ENCODE measurements at places on chromosomes 6 and 20.
A peak's percentile ranks its signal among the peaks of the same experiment; 100 is the strongest.

GRCh38 chr6:85402922-85403321, 47.0 kb upstream of the NT5E start:
- no peak for DNase-seq

DNA sequence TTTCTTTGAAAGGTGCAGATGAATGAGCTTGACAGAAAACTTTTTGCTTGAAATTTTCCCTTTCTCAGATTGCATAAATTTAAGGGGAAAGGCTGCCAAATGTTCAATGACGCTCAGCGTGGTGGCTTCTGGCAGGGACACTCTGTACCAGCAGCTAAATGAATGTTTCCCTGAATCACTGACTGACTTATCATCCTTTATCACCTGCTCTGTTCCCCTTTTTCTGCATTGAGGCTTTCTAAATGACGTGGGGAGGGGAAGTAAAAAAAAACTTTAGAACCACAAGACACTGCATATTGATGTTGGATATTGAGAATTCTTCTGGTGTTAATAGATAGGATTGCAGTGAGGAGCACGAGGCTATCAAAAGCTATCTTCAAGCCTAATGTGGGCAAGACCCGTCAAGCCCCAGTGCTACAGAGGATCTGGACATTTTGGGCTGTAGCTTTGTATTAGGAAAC, 46.9 kb upstream of the ENPP5 start:
- no peak for DNase-seq

GRCh38 chr6:51468704-51469103, 618.7 kb downstream of the PKHD1 start:
- DNase-seq = no peak

GRCh38 chr6:119147101-119148053, 68.9 kb upstream of the FAM184A start:
- peak; percentile 28 for DNase-seq

DNA sequence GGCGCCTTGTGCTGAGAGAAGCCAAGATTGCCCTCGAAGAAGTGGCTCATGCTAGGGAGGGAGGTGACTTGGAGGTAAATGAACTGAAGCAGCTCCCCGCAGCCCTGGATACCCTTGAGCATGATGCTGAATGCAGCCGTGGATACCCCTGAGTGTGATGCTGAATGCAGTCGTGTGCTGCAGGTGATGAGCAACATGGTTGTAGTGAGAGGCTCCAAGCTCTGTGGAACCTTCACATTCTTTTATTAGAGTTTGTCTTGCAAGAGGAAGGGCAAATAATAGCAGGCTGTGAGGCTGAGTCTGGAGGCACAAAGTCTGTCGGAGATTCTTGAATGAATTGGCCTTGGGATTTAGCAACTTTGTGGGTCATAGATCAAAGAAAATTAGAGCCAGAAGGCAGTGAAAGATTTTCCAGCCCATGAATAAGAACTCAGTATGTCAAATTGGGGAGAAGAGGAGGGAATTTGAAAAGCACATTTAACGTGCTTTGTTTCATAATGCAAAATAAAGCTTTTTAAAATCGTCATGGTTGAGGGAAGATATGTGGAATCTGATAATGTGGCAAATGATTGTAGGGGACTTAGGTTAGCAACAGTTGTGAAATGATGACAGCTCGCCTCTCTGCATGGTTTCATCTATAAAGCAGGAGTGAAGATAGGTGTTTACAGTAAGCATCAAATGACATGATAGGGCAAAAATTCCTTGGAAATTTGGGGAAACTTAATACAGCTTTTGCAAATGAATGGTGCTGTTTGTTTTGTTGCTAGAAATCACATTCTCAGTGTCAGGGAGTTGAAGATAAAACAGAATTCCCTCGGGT, 120.1 kb upstream of the TIAM2 start:
- DNase-seq = no peak

GRCh38 chr6:52155791-52156576, 30.2 kb upstream of the IL17A start:
- DNase-seq = no peak

DNA sequence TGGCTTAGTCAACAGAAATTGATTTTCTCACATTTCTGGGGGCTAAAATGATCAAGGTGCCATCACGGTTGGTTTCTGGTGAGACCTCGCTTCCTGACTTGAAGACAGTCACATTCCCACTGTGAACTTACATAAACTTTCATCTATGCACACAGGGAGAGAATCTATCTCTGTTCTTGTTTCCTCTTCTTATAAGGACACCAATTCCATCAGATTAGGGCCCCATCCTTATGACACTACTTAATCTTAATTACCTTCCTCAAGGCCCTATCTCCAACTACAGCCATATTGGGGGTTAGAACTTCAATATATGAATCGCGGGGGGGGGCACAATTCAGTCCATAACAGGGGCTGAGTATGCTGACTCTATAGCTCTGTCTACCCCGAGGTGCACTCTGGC, 10.6 kb upstream of the SCGN start:
- DNase-seq = no peak

DNA sequence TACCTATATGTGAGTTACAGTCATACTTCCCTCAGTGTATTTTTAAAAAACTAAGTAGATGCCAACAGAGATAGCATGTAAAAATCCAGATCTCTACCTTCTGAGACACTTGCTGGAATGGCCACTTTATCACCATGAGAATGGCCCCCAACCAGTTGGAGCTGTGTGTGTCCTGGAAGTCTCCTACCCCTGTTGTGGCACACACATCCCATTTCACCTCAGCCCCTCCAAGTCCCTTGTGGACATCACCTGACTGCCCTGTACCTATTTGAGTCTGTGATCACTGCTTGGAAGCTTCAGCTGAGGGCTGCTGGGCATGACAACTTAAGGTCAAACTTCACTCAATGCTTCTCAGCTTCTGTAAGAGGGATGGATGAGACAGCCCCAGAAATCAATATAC, 24.1 kb downstream of the MOCS1 start:
- no peak for DNase-seq

- DNase-seq = no peak
These were observed 80.2 kb downstream of the LRRC1 start for GRCh38 chr6:53874964-53875363.

DNA sequence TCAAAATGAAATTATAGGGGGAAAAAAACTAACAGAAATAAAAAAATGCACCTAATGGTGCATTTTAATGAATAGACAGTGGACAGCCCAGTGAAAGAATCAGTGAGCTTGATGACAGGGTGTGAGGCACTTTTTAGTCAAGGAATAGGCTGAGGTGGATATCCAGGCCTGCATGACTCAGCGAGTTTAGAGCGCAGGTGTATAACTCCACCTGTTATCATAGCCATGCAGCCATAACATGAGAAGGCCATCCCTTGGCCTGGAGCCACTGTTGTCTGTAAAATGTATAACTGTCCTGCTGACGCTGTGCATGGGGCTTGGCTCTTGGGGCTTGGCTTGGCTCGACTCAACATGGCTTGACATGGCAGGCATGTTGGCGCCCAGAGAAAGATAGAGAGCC, 331.5 kb upstream of the NOX3 start:
- DNase-seq = no peak

- DNase-seq = no peak
These were observed 30.9 kb upstream of the RAB23 start for GRCh38 chr6:57252975-57253374.

DNA sequence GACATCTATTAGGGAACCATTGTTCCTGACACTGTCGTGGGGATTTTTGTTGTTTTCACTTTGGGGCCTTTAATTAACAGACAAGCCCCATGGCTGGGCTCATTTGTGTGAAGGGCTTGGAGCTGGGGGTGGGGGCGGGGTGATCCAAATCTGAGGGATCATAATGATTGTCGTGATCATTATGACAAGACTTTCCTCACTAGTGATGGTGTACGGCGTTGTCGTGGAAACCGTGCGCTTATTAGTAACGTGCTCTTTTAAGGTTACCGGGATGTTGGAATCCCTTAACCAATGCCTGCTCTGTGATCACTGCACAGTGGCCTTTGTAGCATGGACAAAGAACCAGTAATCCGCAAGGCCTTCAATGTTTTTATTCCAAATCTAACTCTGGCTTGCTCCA, 18.6 kb downstream of the PDYN start:
- no peak for DNase-seq

DNA sequence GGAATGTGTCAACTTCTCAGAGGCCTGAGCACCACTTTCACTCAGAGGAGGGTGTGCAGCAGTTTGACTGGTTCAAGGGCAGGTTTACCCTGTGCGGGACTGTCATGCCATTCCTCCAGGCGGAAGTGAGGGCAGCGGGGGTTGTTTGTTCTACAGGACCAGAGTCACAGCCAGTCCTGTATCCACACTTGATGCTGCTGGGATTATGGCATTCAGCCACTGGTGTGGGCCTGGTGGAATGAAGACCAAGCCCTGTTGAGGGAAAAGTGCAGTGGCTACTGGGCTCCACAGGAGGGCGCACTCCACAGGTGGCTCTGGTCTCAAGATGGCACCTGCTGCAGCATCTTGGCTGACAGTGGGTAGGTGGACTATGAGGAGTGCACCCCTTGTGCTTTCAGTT, 14.8 kb downstream of the SEMG2 start:
- DNase-seq = no peak

- no peak for DNase-seq
These were observed 40.1 kb upstream of the ZBP1 start for GRCh38 chr20:57660181-57660921.

DNA sequence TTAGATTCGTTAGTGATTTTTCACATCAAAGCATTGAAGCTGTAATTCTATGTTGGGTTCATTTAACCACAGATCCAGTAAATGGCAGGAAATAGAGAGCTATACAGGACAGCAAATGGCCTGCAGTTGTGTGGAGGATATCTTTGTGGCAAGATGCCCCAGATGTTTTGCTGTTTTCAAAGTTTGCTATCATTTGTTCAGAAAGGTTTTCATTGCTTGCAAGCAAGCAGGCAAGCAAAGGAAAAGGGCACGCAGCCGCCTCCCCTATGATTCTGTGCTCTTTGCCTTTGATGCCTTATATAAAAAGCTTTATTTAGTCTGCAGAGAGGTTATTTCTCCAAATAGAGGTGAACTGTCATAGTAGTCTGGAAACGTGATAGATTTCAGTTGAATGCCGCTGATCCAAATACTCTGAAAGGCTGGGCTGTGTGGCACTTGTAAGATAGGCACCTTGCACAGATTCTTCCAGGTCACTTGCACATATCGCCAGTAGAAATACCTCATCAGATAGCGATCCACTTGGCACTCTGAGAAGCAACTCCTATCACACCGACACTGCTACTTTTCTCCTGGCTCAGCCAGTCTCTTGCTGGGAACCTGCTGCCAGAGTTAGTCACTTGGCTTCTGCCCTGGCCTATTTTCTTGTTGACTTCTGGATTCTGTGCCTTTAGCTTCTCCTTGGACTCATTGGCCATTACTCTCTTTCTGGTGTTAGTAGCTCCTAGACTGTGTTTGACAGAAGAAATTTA, 66.4 kb downstream of the UTRN start:
- peak; percentile 53 for DNase-seq

DNA sequence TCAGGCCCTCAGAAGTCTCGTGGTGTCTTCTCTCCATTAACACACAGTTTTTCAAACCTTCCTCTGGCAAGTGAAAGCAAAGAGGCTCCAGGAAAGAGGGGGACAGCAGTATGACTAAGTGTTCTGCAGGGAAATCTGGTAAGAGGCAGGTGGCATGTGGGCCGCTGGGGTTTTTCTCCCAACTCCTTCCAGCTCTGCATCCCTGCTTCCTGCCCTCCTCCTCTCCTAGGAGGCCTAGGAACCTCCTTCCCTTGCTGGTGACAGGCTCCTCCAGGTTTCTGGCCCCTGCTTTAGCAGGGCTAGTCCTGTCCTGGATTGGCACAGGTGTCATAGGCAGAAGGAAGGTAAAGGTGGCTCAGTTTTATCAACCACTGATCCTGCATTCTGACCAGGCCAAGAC, 7.6 kb upstream of the ITCH start:
- no peak for DNase-seq

DNA sequence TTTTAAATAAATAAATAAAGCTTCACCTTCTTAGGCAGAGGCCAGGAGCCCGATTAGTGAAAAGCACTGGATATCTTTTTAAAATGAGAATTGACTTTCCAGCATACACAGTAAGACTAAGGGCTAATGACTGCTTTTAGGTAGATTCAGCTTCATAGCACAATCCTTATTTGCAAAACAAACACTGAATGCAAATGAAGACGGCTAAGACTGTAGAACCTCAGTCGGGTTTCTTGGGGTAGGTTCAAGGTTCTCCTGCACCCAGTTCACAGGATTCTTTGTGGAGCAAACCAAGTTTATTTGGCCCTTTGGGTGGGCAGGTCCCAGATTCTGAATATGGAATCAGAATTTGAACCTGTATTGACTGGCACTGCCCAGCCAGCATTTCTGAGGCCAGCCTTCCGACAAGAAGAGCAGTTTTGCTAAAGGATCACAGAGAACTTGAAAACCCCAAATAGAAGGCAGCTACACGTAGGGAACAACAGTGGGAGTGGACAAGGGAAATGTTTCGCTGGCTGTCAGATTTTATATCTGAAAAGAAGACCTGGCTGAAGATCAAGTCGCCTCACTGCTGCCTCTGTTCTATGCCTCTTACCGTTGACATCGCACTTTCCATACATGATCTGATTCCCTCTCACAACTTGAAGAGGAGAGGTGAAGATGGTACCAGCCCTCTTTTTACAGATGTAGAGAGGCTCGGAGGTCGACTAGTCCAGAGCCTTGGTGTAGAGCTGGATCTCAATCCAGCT, 8.2 kb downstream of the TRERF1 start:
- no peak for DNase-seq

GRCh38 chr20:62240020-62240685, 1.8 kb downstream of the OSBPL2 start:
- no peak for DNase-seq

DNA sequence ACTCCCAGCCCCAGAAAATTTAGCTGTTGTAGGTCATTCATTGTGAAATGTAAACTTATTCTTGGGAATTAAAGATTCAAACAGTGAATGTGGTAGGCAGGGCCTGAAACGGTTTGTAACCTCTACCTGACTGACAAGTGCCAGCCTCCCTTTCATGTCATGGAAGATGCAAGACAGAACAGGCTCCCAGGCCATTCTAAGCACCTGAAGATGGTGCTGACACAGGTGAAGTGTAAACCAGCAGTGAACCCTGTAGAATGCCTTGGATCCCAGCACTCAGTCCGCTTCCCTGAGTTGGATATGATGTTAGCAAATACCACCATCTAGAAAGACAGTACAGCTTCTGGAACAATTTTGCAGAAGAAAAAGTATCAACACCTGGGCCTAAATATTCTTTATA, 19.3 kb downstream of the CYP24A1 start:
- no peak for DNase-seq

- no peak for DNase-seq
These were observed 155.7 kb upstream of the HEY2 start for GRCh38 chr6:125593746-125594145.

- DNase-seq = no peak
These were observed 294.0 kb downstream of the SAMD5 start for GRCh38 chr6:147802459-147802858.

DNA sequence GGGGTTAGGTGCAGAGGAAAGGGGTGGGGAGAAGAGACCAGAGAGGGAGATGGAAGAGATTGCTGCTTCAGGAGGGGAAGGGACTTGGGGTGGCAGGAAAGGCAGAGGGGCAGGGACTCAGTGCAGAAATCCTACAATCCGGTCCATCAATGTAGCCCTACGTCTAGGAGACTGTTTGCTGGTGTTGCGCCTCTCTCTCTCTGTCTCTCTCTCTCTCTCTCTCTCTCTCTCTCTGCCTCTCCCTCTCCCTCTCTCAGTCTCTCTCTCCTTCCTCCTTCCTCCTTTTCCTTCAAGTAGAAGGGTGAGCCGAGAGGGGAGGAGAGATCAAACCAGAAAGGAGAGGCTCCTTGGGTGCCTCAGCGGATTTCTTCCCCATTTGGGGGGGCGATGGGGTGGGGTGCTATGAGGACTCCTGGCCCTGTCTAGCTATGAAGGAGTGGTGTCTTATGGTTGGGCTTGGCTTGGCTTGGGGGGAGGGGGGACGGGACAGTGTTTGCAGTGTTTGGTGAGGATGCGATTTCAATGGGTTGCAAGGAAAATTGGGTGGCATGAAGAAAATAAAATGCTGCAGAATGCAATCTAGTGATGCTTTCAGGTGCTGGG, 181.2 kb downstream of the TBXT start:
- DNase-seq = no peak

All from CD4-positive, alpha-beta T cell treated with Interleukin-6 for 4 hours (primary cell).